ENCODE measurements at places on chromosomes 13 and 19. TPM values are rescaled to one million over a fixed set of nuclear protein-coding genes. Genes with fewer than 3 reads are reported as not detected.

The ZIK1 gene
- total RNA-seq: not detected

The DDX39A gene
- total RNA-seq: 101 TPM

The CD22 gene
- total RNA-seq: 1.1 TPM

The KLK4 gene
- 0.41 TPM for total RNA-seq

The ZDHHC20 gene
- 15.3 TPM for total RNA-seq

Measured in A549 treated with ZK216348 at 1 μM for 4 hours (cell line).